ENCODE measurements at places on chromosomes 2 and 18. TPM values are rescaled to one million over a fixed set of nuclear protein-coding genes. Genes with fewer than 3 reads are reported as not detected.
A peak's percentile ranks its signal among the peaks of the same experiment; 100 is the strongest.

GRCh38 chr2:32611366-32611765, 16.5 kb upstream of the TTC27 start:
- no peak for DNase-seq

GRCh38 chr2:47134386-47135090, 20.6 kb downstream of the STPG4 start:
- DNase-seq, result no peak

GRCh38 chr2:230060672-230061293, 7.9 kb downstream of the SLC16A14 start:
- no peak for DNase-seq

- peak; percentile 72 for DNase-seq
Observed at GRCh38 chr2:127388423-127389164, 819 bp upstream of the MAP3K2 start.

GRCh38 chr2:205712508-205712907, 30.2 kb downstream of the NRP2 start:
- DNase-seq, result no peak

- no peak for DNase-seq
Observed at GRCh38 chr2:129192841-129193253, 786.6 kb upstream of the RAB6C start.

GRCh38 chr2:172554352-172555271, 1.3 kb upstream of the PDK1 start:
- DNase-seq, result no peak

DNA sequence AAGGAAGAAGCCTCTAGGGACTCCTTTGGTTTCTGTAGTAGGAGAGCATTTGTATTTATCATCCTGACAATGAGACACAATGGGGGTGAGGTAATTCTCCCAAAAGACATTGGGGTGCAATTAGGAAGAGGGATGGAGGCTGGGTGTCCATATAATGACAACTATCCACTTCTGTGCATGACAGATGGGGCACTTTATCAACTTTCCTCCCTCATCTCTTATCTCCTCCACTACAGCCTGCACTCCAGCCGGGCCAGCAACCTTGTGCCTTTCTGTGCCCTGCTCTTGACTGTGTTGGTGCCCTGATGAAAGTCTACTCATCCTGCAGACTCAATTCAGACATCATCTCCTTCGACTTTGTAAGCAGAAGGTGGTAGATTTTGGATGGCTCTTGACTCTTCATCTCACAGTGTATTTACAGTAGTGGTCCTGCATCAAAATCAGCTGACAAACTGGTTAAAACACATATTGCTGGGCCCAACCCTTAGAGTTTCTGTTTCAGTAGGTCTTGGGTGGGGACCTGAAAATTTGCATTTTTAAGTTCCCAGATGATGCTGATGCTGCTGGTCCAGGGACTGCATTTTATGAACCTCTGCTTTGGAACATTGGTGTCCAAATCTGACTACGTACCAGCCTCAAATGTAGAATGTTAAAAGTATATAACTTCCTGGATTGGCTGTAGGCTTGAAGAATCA, 40.8 kb upstream of the CFAP36 start:
- no peak for DNase-seq

DNA sequence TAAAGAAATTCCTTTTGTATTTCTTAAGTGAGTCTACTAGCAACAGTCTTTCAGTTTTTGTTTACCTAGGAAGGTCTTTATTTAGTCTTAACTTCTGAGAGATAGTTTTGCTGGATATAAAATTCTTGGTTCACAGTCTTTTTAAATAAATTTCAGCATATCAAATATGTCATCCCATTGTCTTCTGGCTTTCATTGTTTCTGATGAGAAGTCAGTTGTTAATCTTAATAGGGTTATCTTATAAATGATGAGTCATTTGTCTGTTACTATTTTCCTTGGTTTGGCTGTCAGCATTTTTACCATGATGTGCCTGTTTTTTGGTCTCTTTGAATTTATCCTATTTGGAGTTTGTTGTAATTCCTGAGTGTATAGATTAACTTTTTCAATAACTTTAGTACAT, 129.3 kb downstream of the FAM210A start:
- no peak for DNase-seq

- DNase-seq, result no peak
Observed at GRCh38 chr2:50751311-50752031, 280.5 kb downstream of the NRXN1 start.

DNA sequence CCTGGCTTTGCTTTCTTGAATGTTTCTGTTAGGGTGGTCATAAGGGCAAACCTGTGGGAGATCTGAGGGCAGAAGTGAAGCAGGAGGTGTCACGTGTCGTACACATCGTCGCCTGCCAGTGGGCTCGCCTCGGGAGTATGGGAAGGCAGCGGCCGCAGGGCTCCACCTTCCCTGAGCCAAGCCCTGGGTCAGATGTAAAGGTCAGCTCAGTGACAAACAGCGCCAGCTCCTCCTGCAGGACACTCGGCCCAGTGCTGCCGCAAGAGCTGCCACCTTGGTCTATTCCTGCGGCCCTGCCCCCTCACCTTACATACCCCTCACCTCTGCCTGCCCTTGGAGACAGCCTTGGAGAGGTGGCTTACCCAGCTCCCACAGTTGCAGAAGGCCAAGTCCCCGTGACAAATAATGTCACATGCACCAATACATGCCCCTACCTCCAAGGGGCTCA, 64.2 kb downstream of the PSMG2 start:
- DNase-seq, result no peak

Gene C1QL2
- total RNA-seq, result 0.65 TPM

Gene NEU2
- 1.3 TPM for total RNA-seq

Gene IL18R1
- total RNA-seq, result 2.0 TPM

Gene MDH1B
- 0.34 TPM for total RNA-seq

Gene C2orf15
- total RNA-seq, result 1.2 TPM

All from lower leg skin (tissue), 4 donors.